ENCODE measurements at places on chromosomes 2 and 18.
A peak's percentile ranks its signal among the peaks of the same experiment; 100 is the strongest.

DNA sequence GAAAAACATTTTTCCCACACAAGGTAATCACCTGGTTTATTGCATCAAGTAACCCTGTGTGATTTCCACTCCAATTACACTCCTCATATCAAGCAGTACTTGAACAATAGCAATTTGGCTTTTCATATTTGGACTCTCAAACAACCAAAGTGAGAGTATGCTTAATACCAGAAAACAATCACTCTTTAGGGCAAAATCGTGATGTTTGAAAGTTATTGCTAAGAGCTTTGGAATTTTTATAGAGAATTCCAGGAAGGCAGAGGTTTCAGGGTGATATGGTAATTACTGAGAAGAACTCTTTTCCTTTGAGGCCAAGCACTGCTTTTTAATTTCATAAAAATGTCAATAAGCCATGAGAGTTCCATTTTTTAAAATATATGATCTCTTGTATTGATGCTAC lies 779.5 kb upstream of the LRRTM1 start:
- DNase-seq, result no peak

DNA sequence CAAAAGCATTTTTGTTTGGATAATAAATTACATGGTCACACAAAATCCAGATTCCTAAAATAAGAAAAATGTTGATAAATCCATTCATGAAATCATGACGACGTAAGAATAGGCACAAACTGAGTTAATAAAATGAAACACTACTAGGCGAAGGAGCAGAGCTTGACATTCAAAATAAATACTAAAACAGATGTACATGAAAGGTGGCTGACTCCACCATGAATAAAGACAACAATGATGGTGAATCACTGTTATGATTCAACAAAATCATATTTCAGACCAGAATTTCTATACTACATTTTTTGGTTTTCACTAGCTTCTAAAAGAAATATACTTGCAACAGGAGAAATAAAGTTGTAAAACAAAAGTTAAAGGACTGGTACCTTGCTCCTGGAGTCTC lies 122.0 kb upstream of the RNU4ATAC start:
- DNase-seq, result no peak

- DNase-seq, result peak; percentile 25
Observed at GRCh38 chr2:235803028-235803427, 309.2 kb downstream of the AGAP1 start.

GRCh38 chr18:46402945-46403344 lies 254.1 kb downstream of the LOXHD1 start:
- no peak for DNase-seq

- DNase-seq, result peak; percentile 67
Observed at GRCh38 chr2:181697571-181697970, 17.3 kb upstream of the NEUROD1 start.

DNA sequence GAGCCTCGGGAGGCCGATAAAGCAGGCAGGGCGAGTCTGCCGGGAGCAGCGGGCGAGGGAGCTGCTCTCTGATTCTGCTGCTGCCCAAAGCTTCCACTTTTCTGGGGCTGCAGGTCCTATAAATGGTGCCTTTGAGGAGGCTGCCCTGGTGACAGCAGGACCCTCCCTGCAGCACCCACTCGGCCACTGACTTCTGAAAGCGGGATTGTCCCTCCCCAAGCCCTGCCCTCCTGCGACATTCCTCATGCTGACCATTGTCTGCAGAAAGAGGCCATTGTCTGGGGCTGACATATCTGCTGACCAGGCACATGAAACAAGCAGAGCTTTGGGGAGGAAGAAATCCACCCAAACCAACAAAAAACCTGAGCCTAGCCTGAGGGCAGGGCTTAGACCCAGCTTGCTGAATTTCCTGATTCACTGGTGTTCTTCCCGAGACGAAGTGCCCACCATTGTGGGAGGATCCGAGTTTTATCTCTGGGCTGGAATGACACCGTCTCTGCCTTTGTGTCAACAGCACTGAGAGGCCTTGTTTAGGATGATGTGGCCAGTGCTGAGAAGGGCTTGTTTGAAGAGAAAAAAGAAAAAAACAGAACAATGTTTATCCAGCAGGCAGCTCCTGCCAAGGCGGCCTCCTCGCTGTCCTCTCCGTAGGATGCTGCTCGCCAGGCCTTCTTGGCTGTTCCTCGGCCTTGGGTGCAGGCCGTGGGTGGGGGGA lies 129.7 kb downstream of the MYCN start:
- DNase-seq, result no peak

DNA sequence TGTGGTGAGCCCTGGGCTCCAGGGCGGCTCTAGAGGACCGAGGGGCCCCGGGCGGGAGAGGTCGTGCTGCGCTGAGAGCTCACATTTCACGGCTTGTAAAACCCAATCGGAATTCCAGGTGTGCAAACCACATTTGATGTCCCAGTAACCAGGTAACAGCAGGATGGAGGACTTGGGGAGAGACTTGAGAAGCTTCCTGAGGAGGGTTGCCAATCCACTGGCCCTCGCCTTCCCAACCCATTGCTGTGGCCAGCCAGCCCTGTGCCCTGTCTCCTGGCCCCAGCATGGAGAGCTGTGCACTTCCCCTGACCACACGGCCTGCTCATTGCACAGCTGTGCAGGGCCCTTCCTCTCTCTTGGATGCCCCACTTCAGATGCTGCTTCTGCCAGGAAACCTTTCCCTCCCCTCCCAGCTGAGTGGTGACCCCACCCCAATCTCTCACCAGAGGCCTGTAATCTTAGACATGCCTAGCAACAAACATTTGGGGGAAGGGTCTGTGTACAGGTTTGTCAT lies 39.6 kb downstream of the ASB1 start:
- DNase-seq, result no peak

DNA sequence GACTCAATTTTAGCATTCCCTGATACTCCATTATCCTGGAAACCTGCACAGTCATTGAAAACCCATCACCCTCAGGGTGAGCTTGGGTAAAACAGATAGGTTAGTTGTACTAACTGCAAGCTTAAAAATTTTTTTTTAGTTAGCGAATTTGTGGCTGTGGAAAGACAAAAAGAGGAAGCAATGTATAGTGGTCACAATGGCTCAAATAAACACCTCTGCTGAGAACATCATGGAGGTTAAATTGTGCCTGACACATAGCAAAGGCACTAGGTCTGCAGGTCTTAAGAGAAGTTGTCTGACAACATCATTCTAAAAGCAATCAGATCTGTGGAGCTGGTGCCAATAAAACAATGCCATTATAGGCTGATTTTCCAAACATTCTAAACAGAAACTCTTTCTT lies 84.4 kb upstream of the CAVIN2 start:
- DNase-seq, result no peak

DNA sequence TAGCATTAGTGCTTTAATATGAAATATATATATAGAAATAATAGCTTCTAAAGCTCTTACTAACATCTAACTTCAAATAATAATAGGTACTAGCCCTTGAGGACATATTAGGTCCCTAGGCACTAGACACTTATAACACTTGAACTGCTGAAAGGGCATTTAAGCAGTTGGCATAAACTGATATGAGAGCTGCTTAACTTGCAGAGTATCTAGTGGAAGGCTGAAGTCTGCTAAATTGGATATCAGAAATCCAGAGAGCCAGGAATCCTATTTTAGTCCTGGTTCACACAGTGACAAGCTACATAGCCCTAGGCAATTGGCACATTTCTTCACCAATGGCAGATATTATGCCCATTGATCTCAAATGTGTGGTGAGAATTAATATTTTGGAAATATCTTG lies 326.9 kb upstream of the UBE2E3 start:
- DNase-seq, result no peak

GRCh38 chr18:45248240-45248903 lies 366.9 kb upstream of the SLC14A2 start:
- no peak for DNase-seq

- peak; percentile 79 for DNase-seq
Observed at GRCh38 chr2:134120733-134121630, 132.9 kb upstream of the MGAT5 start.

- DNase-seq, result no peak
Observed at GRCh38 chr2:88563129-88563528, 64.1 kb downstream of the EIF2AK3 start.

DNA sequence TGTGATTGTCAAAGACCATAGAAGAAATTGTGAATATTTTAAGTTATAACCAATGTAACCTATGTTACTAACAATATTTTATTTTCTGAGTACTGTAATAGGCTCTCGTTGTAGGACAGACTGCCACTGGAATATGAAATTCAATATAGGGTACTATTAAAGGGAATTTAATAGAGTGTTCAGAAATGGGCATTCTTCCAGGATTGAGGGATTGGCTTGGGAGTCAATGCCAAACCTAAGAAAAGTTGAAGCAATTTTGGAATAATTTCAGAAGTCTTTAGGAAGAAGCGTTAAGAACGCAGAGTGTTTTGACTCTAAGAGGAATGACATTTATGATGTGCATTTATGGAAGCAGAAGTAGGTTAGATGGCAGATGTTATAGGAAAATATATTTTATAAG lies 79.0 kb downstream of the ACVR2A start:
- no peak for DNase-seq

GRCh38 chr2:19541884-19542283 lies 183.5 kb upstream of the OSR1 start:
- DNase-seq, result no peak

DNA sequence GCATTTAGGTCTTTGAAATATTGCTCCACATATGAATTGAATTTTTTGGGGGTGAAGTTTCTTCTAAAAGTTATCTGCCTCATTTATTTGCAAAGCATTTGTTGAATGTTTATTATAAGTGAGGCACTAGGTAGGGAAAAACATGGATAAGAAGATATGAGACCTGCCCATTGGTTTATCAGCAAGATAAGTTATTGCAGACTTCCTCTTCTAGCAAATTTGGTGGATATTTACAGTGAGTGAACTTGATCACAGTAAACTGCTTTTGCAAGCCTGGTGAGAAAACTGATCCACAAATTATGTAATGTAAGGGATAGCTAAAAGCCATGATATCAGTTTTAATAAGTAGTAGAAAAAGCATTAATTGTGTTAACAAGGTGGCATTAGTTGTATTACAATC lies 364.8 kb downstream of the SOCS6 start:
- DNase-seq, result no peak

GRCh38 chr2:133516405-133517026 lies 51.7 kb downstream of the NCKAP5 start:
- DNase-seq, result no peak

DNA sequence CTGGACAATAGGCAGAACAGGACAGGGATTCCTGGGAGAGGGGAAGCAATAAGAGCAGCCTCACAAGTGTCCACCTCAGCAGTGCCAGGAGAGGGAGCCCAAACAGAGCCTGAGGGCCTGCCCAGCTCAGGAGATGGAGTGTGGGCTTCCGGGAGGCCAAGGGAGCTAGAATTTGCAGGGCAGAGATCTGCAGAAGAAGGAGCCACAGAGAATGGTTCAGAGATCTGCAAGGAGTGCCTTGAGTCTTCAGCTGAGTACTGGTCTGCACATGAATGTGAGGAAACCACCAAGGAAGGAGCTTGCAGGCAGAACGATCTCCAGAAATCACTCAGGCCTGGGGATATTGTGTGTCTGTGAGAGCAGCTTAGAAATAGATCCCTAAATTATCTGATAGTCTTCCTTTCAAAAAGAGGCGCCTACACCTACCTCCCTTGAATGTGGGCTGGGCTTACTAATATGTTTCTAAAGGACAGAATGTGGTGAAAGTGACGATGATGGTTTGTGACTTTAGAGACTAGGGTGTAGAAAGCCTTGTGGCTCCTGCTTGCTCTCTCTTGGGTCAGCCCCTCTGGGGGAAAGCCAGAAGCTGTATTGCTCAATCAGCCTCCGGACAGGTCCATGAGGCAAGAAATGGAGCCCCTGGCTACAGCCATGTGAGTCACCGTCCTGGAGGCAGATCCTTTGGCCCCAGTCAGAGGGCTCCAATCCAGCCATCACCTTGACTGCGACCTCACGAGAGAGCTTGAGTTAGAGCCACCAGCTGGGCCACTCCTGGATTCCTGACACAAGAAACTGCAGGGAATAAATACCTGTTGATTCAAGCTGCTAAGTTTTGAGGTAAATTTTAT lies 7.6 kb upstream of the LPIN1 start:
- peak; percentile 84 for DNase-seq

DNA sequence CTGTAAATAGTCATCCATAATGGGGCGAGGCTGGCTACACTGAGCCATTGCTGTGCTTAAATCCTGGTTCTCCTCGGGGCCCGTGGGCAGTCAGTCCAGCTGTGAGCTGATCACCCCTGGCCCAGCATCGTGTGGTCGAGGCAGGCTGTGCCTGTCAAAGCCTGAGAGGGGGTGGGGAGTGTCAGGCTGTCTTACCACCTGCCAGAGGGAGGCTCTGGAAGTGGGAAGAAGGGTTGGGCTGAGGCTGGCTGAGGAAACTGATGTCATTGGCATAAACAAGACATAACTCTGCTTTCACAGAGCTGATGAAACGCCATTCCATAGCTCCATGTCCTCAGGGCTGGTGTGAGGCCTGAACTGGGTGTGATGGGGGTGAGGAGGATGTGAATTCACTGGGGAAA lies 49.7 kb downstream of the KLHL29 start:
- DNase-seq, result no peak

DNA sequence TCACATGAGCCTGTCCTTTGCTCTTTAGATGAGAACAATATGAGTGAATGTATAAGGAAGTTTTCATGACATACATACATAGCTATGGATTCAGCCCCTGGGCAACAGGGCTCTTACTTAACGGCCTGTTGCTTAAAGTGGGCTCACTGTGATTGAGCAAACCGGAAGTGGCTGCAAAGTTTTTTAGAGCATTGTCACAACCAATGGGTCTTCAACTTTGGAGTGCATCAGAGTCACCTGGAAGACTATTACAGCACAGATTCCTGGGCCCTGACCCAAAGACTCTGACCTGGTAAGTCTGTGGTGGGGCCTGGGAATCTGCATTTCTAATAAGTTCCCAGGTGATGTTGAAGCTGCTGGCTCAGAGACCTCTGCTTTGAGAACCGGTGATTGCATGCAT lies 106.3 kb upstream of the SEC11C start:
- peak; percentile 30 for DNase-seq

DNA sequence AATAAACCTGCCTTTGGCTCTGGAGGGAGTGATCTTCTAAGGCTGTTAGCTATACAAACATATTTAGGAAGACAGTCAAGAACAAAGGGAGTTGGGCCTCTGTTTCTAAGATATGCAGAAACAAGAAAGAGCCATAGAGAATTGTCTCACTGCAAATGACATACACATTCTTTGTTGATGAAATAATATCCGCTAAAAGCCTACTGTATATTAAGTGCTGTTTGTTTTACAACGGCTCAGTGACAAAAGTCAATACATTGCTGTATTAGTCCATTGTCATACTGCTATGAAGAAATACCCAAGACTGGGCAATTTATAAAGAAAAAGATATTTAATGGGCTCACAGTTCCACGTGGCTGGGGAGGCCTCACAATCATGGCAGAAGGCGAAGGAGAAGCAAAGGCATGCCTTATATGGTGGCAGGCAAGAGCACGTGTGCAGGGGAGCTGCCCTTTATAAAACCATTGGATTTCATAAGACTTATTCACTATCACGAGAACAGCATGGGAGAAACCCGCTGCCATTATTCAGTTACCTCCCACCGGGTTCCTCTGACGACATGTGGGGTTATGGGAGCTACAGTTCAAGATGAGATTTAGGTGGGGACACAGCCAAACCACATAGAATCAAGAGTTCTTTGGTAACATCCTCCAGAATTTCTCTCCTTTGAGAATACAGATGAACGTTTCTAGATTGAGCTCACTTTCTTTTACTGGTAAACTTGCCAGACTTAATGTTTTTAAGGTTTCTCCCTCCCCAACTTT lies 157.8 kb downstream of the PIK3C3 start:
- peak; percentile 47 for DNase-seq

All from NB4 (cell line).